ENCODE measurements at places on chromosomes 4 and X. TPM values are rescaled to one million over a fixed set of nuclear protein-coding genes. Genes with fewer than 3 reads are reported as not detected.

DNA sequence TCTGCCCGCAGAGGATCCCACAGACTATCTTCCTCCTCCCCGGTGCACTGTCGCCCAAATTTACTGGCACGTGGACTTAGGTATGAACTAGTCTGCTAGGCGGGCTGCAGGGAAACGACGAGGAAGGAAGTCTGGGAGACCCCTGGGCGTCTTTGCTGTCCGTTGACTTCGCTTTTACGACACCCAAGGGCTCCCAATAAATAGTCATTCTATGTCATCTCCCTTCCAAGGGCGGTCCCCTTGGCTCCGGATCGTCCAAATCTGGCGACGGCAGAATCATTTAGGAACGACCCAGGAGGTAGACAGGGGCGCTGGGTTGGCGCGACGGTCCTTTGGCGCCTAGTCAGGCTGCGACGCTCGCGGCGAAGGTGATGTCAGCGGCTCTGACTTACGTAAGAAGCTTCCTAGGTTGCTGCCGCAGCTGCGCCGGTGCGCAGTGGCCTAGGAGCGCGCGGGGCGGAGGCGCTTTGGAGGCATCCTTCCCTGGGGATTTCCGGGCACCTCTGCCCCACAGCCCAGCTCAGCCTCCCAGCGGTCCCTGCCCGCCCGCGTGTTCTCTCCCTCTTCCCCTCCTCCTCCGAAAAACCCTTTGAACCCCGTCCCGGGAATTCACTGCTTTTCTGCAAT, 2.2 kb downstream of the NHS start:
- no peak for DNase-seq

- no peak for DNase-seq
Observed at GRCh38 chr4:149121023-149121404, 678.8 kb upstream of the NR3C2 start.

- DNase-seq: no peak
Observed at GRCh38 chr4:7890635-7891393, 48.8 kb downstream of the AFAP1 start.

DNA sequence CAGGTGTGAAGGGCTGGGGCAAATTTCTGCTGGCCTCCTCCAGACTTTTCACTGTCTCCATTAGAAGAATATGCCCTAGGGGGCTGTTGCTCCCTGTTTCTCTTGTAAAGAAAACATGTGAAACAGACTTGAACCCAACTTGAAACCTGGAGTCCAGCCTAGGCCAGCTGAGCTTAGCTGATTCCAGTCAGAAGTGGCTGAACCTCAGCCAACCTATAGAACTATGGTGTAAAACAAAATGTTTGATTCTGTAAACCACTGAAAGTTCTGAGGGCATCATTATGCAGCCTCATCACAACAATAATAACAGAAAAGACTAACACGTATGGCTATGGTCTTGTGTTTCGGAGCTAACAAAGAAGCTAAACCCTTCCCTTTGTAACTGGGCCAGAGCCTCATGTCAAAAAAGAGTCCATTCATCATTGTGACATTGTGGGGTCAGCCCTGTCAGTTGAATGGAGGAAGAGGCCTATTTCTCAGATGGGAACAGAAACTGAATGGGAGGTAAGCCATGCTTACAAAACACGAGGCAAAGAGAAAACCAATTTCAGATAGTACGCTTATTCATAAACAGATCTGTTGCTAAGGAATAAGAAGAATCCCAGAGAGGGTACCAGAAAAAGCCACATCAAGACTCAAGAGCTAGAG, 34.1 kb downstream of the SETD7 start:
- no peak for DNase-seq

GRCh38 chr4:180356766-180357165, 1886.4 kb upstream of the TENM3 start:
- DNase-seq: no peak

DNA sequence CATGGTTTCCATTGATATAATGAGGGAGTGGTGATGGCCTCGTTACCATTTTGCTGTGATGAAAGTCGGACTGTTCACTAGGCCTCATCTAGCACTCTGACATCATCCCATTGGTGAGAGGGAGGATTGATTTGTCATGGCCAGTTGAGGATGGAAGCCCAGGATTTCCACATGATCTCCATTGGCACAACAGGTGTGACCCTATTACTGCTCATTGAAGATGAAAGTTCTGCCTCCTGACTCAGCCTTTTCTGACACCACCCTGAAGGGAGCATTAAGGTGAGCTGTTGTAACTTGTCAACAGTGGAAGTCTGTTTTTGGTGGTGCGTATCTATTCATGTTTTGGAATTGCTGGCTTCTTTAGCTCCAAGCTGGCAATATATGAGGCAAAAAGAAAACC, 144.2 kb downstream of the PABPC4L start:
- no peak for DNase-seq

DNA sequence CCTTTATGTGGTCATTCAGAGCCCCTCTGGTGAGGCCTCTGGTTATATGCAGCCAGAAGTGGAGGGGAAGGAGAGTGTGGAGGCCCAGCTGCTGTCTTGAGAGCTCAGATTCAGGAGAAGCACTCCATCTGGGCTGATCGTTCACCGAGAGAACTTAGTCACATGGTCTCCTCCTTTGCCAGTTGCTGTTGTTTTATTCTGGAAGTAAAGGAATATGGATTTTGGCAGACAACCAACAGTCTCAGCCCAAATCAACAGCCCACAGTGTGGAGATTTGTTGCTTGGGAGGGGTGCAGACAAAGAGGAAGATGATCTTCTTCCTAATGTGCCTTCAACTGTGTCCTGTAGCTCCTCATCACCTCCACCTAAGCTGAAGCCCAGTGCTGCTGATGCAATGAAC, 355.4 kb downstream of the ANK2 start:
- peak; percentile 48 for DNase-seq

- no peak for DNase-seq
Observed at GRCh38 chrX:99421796-99422195, 988.3 kb downstream of the PCDH19 start.

DNA sequence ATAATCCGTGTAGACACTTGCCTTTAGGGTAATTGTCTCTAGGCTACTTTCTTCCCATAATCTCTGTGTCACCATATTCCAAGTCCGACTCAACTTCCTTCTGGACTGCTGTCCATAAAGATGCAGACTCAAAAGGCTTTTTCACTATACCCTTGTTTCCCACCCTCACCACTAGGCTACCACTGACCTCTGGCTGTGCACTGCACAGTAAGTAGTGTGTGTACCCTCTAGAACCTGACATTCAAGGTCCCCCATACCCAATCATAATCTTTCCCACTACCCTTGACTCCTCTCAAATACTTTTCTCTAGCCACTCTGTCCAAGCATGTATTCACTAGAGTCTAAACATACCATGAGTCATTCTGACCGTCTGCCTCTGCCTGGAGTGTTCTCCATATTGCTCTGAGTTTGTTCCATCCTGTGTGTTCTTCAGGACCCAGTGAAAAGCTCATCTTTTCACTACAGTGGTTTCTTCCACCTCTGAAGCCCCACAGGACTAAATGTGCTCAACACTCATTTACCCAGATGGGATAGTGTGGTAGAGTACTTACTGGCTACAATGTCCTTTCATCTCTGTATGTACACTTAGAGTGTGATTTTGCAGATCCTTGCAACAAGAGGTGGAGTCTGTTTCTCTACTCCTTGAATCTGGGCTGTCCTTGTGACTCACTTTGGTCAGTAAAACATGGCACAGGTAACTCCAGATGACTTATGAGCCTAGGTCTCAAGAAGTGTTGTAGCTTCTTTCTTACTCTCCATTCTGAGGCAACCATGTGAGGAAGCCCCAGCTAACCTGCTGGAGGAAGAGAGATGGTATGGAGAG, 17.4 kb downstream of the JADE3 start:
- no peak for DNase-seq

GRCh38 chr4:150256841-150257730, 178.8 kb downstream of the DCLK2 start:
- DNase-seq: no peak

DNA sequence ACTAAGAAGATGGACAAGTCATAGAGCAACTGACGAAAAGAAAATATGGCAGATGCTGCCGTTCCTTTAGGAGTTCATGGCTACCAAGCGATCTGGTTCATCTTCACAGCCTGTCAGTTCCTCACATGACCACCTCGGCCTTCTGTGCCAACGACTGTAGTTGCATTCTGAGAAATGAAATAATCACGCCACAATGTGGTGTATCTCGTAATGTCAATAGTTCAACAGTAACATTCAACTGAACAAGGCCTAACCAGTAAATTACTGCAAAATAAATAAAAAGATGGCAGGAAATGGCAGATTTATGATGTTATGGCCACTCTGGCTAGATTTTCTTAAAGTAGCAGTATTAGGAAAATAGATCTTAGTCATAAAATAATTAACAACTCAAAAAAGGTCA, 4.4 kb downstream of the GPRIN3 start:
- DNase-seq: no peak

DNA sequence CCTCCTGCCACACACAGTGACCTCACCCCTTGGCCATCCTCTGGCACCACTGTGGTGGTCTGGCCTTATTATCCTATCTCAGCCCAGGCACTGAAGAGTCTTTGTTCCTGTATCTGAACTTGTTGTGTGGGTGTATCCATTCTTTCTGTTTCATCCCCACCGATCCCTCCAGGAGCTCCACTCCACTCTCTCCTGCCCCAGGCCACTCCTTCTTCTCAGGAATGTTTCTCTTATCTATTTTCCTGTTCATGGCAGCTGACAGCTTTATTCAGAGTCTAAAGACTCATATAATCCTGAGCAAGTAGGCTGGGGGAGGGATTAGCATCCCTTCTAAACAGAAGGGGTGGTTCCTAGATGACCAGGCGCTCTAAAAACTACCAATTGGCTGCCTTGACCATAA, 150.0 kb downstream of the ANAPC10 start:
- no peak for DNase-seq

DNA sequence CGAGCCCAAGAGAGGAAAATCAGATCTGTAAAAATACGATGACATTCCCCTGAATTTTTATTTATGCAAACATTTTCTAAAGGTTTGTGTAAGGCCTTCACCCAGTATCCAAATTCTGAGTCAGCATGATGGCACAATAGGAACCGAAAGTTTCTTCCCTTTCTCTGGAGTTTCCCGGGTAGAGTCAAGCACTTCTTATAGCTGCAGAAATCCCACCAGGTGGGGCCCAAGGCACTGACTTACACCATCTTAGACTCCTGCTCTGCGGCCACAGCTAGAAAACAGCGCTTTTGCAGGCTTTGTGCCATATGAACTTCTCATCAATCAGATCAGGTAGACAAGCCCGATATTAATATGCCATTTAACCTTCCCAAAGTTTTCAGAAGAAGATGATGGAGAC, 13.4 kb downstream of the LEF1 start:
- DNase-seq: peak; percentile 51

- no peak for DNase-seq
Observed at GRCh38 chrX:69022430-69022829, 142.8 kb downstream of the PJA1 start.

DNA sequence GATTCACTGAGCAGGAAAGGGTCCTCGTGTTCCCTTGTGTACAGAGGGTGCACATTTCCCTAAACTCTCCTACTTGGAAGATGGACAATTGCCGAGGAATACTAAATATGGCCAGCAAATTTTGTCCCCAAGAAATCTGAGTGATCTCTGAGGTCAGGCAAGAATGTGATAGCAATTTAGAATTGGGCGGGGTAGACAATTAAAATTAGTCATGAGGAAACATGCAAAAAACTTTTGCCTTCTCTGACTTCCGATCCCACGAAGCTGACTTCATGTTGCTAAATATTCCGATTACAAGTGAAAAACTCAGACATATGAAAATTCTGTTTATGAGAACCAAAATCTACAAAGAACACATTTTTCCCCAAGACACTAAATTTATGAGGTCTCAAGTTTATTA, 453.9 kb upstream of the ZFP42 start:
- no peak for DNase-seq

- DNase-seq: no peak
Observed at GRCh38 chr4:90226734-90227133, 99.5 kb downstream of the CCSER1 start.

GRCh38 chrX:124211312-124211942, 121.0 kb upstream of the TEX13D start:
- no peak for DNase-seq

- no peak for DNase-seq
Observed at GRCh38 chr4:39933671-39934590, 43.8 kb downstream of the PDS5A start.

GRCh38 chr4:169557061-169557636, 55.2 kb downstream of the NEK1 start:
- peak; percentile 8 for DNase-seq

DNA sequence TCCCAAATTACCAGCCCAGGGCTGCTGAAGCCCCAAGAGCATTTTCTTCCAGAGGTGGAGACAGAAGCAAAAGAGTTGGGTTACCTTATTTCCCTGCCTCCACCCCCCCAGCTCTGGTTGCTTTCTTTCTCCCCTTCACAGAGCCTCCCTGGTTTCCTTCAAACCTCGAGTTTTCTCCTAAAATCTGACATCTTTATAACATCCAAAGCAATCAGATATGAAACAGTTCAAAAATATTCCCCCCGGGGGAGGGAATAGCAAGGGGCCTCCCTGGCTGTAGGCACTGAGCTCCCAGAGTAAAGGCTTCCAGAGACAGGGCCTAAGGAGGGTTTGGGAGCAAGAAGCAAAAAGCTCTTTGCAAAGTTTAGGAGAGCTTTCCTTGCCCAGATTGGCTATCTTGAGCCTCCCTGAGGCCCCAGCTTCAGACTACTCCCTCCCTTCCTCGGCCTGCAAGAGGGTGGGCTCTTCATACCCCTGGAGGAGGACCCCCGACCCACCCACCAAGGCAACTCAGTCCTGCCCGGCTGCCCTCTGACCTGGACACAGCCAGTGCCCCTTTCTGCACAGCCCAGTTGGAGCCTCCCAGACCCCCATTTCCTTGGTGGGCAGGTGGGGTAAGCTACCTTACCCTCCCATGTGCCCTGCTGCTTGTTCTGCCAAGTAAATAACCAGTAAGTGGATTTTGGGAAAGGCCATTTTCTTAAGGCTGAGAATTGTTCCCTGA, 7.6 kb downstream of the MAMLD1 start:
- no peak for DNase-seq

GRCh38 chr4:121278811-121279368, 101.9 kb downstream of the QRFPR start:
- DNase-seq: no peak

GRCh38 chr4:145541346-145541745, 59.7 kb downstream of the SMAD1 start:
- DNase-seq: no peak

The HSD17B13 gene
- polyA plus RNA-seq: 0.55 TPM

The PRAF2 gene
- 39.6 TPM for polyA plus RNA-seq

The HSPA4L gene
- 7.5 TPM for polyA plus RNA-seq

The TCEAL6 gene
- polyA plus RNA-seq: 0.37 TPM

The ADGRG4 gene
- not detected for polyA plus RNA-seq

All from renal pelvis (tissue), 12 donors.